T47D (cell line): ENCODE measurements at places on chromosomes 7 and 10.

DNA sequence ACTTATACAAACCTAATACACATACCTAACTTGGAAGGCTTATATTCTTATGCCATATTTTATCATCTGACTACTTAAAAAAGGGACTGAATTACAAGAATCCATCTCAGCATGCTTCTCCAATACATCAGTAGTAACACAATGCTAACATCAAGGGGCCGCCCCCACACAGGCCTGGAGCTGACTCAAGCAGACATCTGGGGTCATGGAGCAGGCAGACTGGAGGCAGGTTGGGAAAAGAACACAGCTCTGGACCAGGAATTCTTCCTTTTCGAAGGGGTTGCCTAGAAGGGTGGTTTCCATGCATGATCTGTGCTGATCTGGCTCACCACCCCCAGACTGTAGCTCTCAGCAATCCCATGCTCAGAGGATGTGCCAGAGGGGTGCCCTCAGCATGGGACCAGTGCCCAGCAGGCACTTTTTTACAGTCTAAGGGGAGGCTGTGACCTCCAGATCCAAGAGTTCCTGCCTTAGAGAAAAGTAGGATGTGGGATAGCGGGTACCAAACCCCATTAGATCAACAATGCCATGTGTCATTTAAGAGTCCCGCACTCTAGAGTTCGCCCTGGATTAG lies 26.1 kb upstream of the DUSP5 start:
- no peak for DNase-seq

DNA sequence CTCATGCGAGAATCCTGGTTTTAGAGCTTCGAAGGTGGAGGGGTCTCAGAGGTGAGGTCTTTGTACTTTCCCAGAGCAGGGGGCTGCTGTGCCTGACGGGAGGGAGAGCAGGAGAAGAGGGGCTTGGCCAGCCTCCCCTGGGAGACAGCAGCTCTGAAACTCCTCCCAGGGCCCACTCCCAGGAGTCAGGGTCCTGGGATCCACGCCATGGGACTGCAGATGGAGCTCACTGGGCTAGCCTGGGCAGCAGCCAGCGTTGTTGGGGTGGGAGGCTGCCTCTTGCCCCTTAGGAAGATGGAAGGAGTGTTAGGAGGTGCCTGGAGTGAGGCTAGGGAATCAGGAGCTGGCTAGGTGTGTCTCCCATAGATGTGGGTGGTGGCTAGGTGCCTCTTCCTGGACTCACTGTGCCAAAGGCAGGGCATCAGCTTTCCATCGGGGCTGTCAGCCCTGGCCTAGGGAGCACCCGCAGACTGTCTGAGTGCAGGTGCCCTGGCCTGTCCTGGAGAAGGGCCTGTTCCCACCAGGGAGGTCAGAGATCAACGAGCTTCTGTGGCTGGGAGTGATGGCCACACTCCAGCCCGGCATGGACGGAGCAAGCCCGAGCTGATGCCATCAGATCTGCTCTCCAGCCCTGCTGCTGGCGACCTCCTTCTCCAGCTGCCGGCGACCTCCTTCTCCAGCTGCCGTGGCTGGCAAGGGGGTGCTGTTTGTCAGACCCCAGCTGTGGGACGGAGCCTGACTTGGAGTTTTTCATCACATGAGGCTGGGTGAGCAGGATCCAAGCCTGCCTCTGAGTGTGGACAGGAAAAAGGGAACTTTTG lies 111.3 kb downstream of the PTPN20 start:
- no peak for DNase-seq

GRCh38 chr10:95729323-95730055 lies 26.5 kb upstream of the ENTPD1 start:
- DNase-seq = no peak

DNA sequence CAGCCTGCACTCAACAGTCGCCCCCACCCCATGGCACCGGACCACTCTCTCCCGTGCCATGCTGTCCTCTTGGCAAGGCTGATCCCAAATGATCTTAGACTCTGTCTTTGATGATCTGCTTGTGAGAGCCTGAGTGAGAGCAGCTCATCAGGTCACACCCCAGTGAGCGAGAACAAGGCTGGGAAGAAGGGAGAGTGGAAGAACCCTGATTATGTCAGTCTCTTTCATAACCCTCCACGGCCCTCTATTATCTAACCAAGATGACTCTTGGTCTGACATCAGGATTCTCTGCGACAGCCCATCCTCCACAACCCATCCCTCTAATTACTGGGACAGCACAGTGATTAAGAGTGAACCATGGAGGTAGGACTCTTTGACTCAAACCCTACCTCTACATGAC lies 53.1 kb upstream of the C7orf33 start:
- no peak for DNase-seq
